Panc1 (cell line): ENCODE measurements at places on chromosomes 6 and 20.

- no peak for DNase-seq
Observed at GRCh38 chr6:36888654-36889481, 3.1 kb downstream of the C6orf89 start.

DNA sequence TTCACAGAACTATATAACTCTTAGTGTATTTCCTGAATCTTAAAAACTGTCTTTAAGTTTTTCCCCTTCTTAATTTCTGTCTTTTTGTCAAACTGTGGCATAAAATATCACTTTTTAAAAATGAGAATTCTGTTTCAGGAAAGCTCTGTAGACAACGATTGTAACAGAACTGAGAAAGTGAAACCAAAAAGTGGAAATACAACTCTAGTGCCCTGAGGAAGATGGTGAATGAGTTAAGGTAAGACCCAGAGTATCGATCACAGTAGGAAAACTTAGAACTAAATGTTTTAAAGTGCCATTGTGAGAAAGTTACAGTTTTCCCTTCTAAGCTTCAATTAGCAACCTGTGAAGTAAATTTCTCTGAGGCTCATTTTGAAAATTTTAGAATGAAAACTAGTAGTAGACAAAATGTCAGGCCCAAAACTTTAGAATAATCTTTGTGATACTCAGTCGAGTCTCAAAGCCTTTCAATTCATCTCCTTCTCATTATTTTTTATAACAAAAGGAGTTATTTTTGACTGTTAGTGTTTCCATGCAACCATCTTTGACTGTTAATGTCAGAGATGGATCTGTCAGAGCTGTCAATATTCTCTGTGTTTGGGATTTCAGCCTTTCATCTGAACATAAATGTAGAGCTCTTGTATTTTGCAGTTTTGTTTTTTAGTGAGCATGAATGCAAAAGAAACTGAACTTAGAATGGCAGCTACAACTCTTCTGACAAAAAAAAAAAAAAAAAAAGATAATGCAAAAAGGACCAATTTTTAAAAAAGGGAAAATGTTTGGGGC, 19.0 kb upstream of the TRDN start:
- DNase-seq, result no peak

DNA sequence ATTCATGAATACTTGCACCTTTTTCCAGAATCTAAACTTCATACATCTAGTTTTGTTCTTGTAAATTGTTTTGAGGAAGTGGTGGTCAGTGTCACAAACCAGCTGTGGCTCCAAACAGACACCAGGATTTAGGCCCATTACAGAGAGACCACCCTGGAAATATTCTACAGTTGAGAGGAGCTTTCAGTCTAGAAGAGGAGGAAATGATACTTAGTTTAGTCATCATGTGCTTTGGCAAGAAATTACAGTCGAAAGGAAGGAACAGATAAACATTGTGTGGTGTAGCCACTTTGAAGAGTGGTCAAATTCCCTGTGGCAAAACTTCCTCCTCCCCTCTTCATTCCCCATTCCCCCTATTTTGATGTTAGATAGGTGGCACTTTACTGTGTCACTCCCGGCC, 15.7 kb downstream of the DCBLD1 start:
- DNase-seq, result no peak

- DNase-seq, result no peak
Observed at GRCh38 chr6:159075506-159076228, 30.9 kb upstream of the TAGAP start.

GRCh38 chr20:31934968-31935764, 16.7 kb downstream of the PDRG1 start:
- no peak for DNase-seq

DNA sequence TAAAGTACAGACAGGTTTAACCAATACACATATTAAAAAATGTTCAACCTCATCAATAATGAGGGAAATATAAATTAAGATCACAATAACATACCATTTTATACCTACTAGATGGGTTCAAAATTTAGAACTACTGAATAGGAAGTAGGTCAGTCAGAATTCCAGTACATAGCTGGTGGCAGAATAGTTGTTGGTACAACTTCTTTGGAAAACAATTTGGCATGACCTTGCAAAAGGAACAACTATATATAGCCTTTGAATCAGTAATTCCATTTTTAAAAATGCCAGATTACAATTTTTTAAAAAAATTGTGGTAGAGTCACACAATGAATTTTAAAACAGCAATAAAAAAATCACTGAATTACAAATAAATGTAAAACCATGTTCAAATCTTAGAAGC, 165.6 kb downstream of the CDK19 start:
- no peak for DNase-seq

GRCh38 chr20:50588034-50588736, 78.0 kb downstream of the PTPN1 start:
- no peak for DNase-seq
